Thoracic aorta (tissue), 2 donors: ENCODE measurements at places on chromosomes 3 and 15. TPM values are rescaled to one million over a fixed set of nuclear protein-coding genes. Genes with fewer than 3 reads are reported as not detected.

DNA sequence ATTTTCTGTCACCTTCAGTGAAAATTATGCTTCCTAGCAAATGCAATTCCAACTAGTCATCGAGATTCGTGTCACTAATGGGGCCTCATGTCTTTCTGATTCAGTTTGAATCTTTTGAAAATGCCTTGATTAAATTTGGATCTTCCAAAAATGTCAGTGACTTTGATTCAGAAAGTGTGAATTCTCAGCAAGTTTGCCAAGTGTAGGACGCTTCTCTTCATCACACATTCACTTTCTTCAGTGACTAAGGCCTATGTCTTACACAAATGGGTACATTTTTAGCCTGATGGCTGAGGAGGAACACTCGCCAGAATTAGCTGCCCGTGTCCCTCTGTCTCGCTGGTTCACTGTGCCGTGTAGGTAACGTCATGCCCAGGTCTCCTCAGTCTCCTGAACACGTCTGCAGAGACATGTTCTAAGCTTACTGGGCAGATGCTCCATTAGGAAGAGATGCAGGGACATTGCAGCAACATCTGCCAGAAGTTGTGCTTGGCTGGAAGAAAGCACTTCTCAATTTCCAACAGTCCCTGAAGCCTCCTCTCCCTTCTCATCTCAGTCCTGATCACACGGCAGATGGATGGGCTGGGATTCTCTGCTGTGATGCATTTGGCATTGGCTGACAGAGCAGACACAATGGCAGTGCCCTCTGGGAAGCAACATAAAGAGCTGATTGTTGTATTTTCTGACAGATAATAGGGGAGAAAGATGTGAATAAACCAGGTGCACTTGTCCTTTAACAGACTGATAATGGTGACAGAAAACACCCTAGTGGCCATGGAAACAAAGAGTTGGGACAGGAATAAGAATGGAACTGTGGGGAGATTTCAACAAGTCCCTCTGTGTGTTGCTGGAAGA is 29.1 kb upstream of the LYZL4 start:
- DNase-seq: no peak

The ZNF621 gene
- 27.1 TPM for total RNA-seq

The DTWD1 gene
- 14.5 TPM for total RNA-seq

GRCh38 chr3:179076243-179077027 is 4.8 kb upstream of the ZMAT3 start:
- DNase-seq: no peak

DNA sequence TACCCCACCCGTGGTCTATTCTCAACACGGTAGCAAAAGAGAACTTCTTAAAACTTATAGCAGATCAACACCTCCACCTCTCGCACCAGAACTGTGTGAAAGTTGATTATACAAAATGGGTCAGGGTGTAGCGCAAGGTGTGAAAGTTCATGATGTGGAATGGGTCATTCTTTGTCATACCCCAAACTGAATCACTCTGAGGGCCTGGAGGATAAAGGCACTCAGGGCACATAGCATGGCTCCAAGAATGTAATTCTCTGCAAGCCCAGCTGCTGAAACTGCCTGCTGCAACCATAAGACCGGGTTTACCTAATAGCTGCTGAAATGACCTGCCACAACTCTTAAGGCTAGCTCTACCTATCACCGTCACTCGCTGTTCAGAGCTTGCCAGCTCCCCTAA is 70.0 kb downstream of the FOXP1 start:
- DNase-seq: no peak

GRCh38 chr3:189714991-189715961 is 84.1 kb downstream of the TP63 start:
- no peak for DNase-seq

DNA sequence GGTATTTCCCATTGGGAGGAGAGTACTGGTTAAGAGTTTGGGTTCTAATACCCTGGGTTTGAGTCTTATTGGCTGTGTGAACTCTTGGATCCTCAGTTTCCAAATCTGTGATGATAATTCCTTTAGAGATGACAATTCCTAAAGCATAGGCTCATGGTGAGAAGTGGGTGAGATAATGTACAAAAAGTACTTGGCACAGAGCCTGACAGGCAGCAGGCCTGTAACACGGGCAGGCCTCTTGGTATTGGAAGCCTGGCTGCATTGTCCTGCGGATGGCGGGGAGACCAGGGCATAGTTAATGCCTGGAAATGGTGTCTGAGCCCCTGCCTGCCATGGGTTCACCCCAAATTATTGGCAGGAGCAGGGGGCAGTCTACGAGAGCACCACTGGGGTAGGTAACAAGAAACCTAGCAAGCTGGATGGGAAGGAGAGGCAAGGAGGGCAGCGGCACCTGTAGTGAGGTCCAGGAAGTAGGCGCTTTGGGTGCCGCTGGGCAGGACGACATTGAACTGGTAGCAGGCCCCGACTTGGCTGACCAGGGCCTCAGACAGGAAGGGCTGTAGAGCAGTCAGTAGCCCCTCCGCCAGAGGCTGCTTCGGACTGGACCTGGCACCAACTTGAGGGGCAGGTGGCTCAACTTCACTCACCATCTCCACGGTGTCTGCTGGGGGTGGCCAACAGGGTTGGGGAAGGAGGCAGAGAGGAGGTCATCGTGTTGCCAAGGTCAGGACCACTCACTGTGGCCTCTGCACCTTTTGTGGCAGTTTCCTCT is 7.7 kb downstream of the STOML1 start:
- DNase-seq: no peak

DNA sequence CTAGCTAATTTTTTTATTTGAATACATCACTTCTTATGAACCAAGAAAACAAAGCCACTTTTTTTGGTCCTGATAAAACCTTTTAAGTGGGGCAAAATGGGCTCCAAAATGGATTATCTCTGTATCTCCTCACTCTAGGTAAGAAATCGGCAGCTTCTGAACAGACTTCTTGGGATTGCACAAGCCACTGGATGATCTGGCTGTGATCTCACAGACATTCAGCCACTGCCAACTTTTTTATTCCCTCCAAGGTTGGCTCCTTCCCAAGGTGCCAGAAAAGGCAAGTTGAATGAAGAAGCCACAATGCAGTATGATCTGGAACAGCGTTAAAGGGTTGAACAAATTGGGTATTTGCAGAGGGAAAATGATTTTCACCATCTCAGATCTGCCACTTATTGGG is 73.2 kb downstream of the PRICKLE2 start:
- DNase-seq: no peak

DNA sequence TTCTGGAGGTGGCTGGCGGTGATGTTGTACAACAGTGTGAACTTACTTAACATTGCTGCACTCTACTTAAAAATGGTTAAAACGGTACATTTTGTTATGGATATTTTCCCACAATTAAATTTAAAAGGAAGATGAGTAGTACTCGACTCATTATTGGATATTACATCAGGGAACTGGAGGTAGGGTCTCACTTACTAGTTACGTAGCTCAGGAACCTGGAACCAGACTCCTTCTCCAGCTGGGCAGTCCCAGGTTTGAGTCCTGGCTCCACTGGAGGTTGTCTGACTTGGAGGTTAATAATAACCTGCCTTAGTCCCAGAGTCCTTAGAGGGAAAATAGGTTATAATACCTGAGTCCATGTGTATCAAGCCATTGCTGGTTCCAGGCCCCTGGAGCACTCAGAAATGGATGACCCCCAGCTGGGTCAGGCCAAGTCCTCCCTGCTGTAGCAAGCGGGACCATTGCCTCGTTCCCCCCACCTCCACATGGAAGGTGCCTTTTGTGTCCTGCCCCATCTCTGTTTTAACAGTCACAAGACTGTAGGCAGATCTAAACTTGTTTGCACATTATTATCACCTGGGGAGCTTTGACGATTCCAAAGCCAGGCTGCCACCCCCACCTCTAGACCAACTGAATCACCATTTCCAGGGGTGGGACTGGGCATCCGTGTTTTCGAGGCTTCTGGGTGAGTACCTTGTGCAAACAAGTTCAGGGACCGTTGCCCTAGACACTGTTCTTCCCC is 126.6 kb downstream of the IGF1R start:
- DNase-seq: no peak

The ACTRT3 gene
- 3.1 TPM for total RNA-seq

The RASL12 gene
- 211 TPM for total RNA-seq

The GPR62 gene
- not detected for total RNA-seq

The ZPLD1 gene
- total RNA-seq: not detected

- DNase-seq: peak; percentile 64
Measured at GRCh38 chr3:10015461-10015904, 10.8 kb upstream of the FANCD2 start.

GRCh38 chr3:134486577-134487041 is 752 bp downstream of the CEP63 start:
- no peak for DNase-seq

DNA sequence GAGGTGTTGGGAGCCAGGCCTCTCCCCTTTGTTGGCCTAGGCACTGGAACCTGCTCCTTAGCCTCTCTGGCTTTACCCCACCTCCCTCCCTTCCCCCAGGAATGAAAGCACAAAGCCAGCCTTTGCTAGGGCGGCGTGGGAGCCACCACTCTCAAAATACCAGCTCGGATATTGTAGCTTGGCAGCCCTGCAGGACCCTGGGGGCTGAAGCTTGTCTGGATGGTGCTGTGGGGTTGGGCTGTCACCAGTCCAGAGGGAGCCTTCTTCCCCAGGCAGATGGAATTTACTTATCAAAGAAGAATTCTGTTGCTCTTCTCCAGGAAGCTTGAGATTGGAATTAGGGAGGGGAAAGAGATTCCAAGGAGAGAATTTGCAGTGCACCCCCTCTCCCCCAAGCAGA is 14.9 kb upstream of the GRM2 start:
- DNase-seq: no peak
